ENCODE measurements at places on chromosomes 5 and 9.
A peak's percentile ranks its signal among the peaks of the same experiment; 100 is the strongest.

DNA sequence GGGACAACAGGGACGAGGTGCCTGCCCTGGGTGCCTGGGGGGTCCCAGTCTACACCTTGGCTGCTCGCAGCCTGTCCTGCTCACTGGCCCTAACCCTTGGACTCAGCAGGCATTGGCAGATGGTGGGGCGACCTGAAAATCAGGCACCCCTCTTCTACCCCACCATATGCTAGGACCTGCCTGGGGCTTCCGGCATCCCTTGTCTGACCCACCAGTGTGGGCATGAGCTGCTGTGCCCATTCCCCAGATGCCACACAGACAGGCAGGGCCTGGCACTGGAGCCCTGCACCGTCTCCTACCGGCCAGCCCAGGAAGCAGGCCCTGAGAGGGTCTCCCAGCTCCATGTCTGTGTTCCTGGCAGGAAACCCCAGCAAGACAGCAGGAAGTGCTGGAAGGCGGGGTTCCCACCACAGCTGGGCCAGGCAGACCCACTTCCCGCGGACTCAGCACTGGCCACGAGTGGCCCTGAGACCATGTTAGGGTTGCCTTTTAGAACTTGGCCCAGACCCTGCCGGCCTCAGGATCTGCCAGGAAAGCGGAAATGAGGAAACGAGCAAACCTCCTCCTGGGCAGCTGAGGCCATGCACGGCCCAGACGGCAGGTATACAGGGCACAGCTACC lies 3.1 kb downstream of the NINJ1 start:
- no peak for DNase-seq

- no peak for DNase-seq
These were observed 2.1 kb downstream of the QRFP start for GRCh38 chr9:130894546-130894945.

GRCh38 chr5:140182075-140182711 lies 7.2 kb downstream of the CYSTM1 start:
- no peak for DNase-seq

DNA sequence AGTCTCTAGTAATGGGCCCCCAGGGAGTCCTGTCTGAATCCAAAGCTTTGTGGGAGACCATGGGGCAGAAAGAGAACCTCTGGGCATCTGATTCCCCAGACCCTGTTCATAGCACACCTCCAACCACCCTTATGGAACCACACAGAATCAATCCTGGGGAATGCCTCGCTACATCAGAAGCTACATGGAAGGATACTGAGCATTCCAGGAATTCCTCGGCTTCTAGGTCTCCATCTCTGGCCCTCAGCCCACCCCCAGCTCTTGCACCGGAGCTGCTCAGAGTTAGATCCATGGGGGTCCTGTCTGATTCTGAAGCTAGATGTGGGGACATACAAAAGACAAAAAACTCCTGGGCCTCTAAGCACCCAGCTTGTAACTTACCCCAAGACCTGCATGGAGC lies 28.4 kb downstream of the VCP start:
- no peak for DNase-seq

GRCh38 chr9:116499986-116500871 lies 186.9 kb upstream of the TRIM32 start:
- DNase-seq: no peak

- no peak for DNase-seq
These were observed 19.9 kb upstream of the FAM120A start for GRCh38 chr9:93431539-93432105.

DNA sequence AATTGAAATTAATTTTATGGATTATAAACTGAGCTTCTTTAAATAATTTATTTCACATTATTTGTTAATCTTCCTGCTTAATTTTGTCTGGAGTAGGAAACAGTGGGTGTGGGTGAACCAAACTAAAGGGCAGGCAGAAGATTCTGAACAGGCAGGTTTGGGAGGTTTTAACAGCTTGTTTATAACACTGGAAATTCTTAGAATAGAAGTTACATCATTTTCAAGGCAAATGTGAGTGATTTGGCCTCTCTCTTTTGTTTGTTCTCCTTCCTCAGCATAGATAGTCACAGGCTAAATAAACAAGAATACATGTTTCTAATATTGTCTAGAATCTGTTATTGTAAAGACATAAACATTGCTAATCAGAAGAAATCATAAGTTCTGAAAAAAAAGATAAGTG lies 970.9 kb upstream of the NUDT12 start:
- no peak for DNase-seq

DNA sequence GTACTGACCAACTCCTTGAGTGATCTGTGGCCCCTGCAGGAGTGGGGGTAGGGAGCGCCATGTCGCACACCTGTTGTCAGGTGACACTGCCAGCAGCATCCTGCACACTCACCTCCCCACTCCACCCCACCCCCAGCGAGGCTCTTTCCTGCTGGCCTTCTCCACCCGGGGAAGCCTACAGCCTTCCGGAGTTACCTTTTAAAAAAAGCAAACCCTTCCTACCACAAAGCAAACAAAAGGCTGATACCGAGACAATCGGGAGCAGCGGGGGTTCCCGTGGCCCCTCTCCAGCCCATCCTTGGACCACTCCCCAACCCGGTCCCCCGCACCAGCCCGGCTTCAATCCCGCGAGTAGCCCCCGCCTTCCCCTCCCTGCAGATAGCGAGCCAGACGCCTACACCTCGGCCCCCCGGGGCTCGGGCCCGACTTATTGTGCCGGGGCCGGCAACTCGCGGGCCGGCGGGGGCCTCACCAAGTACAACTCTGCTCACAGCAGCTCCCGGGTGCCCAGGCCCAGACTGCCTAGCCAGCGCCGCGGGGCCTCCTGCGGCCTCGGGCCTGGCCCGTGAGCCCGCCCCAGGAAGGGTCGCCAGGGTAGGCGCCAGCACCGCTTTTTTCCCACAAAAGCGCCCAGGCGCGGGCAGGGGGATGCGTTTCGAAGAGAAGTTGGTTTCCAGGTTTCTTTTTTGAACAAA lies 724 bp downstream of the MACROH2A1 start:
- peak; percentile 74 for DNase-seq

- no peak for DNase-seq
These were observed 152.2 kb downstream of the TMEM161B start for GRCh38 chr5:88116396-88116795.

DNA sequence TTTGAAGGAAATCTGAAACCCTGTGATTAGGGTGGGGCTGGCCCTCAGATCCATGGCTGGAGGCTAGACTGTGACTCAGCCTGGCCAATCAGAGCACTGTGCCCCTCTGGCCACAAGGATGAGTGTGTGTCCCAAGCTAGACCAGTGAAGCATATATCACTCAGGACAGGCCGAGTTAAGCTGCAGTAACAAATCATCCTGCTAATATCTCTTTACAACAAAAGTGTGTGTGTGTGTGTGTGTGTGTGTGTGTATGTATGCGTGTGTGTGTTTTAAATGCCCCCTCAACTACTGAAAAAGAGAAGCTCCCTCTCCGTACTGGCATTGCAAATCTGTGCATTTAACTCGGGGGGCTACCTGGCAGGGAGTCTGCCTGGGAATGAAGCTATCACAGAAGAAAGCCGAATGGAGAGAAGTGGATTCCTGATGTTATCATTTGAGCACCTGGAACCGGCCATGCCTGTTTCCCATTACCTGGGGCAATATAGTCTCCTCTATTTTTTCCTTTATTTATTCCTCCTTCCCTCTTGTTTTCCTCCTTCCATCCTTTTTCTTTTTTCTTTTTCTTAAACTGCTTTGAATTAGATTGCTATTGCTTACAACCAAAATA lies 25.6 kb downstream of the STC2 start:
- DNase-seq: peak; percentile 76

DNA sequence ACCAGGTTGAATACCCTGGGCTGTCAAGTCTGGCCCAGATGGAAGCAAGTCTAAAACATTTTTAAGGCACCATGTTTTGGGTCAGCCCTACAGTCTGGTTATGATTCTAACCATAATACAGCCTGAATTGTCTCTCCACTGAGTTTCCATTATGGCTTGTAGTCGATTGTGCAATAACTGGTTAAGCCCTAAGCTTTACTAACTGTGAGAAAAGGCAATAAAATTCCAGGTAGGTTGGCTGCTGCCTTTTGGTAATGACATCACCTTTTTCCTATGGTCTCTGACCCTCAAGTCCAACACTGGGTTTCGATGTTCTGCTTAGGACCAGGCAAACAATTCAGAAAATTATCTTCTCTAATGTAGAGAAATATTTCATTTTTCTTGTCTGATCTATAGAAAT lies 243.3 kb downstream of the ACTL7B start:
- DNase-seq: no peak

DNA sequence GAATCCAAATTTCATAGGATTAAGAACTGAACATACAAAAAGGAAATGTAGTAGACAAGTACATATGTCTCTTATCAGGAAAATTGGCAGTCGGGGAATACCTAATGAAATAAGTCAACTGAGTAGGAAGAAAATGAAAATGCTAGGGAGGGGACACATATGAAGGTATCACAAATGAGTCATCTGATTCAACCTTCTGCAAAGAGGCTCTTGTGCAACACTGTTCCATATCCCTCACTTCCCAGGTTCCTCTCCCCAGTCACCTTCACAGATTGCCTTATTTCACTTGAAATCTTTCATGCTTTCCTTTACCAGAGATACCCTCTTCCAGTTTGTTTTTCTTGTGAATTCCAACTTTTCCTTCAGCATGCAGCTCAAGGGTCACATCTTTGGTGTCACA lies 139.0 kb downstream of the RFX3 start:
- no peak for DNase-seq

DNA sequence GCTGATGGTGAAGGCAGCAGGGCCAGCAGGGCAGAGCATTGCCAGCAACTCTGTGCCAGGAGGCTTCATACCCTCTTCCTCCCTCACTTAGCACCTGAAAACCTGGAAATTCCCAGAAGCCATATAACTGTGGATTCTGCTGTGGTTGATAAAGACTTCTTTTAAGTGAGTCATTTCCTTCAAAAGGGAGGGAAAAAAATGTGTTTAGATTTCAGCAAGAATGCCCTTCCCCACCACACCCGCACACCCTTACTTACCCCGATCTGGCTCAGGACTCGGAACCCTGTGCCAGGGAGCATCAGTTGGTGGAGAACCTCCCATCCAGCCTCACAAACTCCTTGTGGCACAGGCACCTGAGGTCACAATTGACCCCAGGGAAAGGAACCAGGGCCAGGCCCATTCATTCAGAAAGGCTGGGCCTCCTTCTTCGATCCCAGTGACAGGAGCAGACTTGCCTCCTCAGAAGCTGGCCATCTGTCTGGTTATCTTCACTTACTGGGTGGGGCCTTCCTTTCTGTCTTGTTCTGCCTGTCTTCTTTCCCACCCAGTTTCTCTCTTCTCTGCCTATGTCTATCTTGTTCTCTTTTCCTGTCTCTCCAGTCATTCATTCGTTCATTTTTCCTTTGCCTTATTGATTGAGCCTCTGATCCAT lies 62.6 kb downstream of the PLAC8L1 start:
- no peak for DNase-seq

DNA sequence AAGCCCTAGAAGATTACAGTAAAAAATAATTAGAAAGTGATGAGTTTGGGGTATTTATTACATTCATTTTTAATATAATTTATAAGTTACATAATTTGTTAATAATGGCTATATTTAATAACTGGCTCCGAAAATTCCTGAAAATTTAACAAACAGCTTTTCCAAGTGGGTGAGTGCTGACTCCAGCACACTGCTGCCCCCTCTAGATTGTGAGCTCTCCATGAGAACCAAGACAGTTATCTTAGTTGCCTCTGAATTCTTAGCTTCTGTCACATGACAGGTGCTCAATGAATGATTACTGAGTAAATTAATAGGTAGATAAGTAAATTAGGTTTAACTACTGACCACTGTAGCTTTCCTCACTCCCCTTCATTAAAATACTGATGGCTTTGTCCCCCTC lies 7.8 kb downstream of the KLHL3 start:
- no peak for DNase-seq
